ENCODE measurements at places on chromosomes 6 and 20.

DNA sequence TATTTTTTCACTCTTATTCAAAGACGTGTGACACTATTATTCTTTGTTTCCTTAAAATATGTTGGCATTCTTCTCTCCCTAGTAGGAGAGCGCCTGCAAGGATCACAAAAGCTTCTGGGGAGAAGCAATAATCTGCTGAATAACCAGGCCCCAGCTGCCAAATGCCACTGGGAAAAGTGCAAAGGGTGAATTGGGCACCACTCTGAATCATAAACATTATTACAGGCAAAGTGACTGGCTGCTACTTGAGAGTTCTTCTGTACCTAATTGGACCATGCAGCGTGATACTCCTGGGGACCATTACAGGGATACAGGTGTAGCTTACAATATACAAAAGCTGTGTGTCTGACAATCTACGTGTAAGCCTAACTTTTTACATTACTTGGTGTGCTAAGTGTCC is 152.8 kb downstream of the ATXN1 start:
- DNase-seq: no peak

DNA sequence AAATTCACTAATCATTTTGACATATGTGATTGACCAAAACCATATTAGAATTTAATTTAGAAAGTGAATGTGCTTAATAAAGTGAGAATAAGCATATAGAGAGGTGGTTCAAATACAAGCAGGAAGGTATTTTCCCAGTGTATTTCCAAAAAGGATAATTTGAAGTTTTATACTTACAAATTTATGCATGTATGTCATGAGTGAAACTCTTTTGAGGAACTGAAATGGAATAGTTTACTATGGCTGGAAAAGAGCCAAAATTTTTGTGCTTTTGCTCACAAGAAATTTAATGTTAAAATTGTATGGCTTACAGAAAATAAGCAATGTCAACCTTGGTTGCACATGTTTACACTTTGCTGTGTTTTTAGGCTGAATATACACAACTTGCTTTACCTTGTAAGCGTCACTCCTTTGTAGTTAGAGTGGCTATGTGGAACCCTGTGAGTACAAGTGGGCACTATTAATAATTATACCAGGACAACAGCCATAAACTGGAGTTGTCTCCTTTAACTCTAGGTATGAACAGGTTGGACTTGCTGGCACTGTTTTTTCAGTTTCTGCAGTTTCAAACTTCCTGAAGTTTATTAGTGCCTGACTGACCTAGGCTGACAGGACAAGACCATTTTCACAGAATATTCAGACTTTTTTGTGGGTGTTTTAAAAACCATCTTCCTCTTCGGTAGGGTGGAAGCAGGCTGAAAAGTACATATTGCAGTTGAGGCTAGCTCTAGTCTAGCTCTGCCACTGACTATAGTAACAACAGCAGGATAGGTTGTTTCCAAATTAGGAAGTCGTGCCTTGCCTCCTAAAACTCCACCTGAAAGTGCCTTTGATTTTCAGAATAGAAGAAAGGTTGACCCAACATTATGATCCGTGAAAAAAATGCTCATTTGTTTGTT is 6.0 kb downstream of the AFDN start:
- DNase-seq: peak; percentile 43

GRCh38 chr6:149261364-149262040 is 56.0 kb upstream of the TAB2 start:
- no peak for DNase-seq

DNA sequence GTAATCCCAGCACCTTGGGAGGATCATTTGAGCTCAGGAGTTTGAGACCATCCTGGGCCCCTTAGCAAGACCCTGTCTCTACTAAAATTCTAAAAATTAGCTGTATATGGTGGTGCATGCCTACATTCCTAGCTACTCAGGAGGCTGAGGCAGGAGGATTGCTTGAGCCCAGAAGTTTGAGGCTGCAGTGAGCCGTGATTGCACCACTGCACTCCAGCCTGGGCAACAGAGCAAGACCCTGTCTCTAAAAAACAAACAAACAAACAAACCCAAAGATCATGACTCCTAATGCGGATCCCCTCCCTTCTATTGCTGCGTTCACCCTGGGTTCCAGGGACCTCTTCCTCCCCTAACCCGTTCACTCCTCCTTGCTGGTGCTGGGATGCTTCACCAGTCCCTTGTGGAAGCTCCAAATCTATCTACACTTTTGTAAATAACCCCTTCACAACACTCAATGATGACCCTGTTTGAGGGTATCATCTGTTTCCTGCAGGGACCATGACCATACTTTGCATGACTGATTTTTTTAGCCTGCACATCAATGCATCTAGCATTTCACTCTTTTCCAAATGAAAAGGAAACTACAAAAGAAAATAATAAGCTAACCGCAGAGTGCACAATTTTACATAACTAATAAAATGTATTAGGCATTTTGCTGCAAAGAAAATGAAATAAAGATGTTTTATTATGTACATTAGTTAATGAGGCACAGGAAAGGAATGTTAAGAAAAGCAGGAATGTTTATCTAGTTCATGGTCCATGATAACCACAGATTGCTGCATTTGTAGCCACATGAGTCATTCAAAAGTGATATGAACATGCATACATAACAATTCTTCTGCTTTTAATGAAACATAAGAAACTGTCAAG is 30.5 kb upstream of the IPCEF1 start:
- DNase-seq: no peak

Measured in inflammatory macrophage treated with lipopolysaccharide for 1 hour (primary cell).